ENCODE measurements at places on chromosomes 6 and 20.

- DNase-seq: no peak
Observed at GRCh38 chr6:51098246-51098645, 279.6 kb downstream of the TFAP2B start.

DNA sequence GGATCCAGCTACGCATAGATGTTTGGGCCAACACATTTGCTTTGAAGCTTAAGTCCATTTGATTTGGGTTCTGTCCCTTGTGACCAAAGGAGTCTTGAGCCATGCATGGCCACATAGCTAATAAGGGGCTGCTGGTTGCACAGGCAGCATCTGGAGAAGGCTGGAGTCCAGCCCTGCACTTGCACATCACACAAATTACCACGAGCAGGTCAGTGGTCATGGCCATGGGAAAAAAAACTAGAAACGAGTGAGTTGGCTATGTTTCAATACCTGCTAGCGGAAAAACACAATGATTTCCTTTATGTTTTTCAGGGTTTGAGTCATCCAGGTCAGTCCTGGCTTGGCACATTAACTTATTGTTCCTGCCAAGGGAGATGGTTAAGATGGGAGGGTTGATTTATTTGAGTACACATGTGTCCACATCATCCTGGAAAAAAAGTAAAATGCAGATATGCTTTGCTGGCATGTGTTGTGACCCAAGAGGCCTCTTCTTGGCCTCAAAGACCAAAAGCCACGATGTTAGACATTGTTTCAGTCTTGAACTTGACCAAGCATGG lies 5.6 kb upstream of the STX16 start:
- DNase-seq: no peak

DNA sequence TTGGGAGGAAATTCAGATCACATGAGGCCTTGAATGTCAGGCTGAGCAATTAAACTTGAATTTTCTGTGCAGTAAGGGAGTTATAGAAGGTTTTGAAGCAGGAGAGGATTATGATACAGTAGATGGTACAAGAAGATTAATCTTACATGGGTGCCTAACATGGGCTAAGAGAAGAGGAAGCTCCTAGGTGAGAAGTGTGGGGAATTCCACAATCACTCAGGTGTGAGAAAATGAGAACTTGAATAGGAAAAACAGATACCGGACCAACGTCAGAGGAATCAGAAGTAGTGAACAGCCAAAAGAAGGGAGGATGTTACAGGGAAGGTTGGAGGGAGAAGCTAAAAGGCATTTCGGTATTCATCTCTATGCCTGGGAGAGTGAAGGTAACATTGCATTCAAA lies 250.7 kb upstream of the SLC35B3 start:
- DNase-seq: no peak

- DNase-seq: no peak
Observed at GRCh38 chr6:1485678-1486077, 96.3 kb downstream of the FOXF2 start.

GRCh38 chr6:109102762-109103161 lies 7.5 kb downstream of the CEP57L1 start:
- DNase-seq: no peak

DNA sequence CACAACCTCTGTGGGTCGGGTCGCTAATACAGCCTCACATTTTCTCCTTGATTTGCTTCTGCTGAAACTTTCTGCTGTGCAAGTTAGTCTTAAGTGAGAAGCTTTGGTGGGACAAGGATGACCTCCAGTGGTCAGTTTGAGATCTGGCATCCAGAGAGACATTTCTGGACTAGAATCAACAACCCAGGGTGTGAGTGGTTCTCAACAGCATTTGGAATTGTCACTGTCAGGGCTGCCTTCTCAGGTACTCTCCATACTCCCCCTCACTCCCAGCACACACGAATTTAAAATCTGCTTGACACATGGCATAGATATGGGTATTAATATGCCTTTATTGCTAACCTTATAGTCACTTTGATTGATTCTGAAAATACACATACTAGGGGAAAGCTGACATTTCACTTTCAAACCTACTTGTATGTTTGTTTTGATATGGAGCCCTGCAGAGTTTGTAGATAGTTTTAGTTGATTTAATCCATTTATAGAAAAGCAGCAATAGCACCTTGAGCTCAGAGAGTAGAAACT lies 13.2 kb downstream of the OTOR start:
- DNase-seq: no peak

GRCh38 chr6:164396071-164397047 lies 913.0 kb downstream of the C6orf118 start:
- DNase-seq: no peak

DNA sequence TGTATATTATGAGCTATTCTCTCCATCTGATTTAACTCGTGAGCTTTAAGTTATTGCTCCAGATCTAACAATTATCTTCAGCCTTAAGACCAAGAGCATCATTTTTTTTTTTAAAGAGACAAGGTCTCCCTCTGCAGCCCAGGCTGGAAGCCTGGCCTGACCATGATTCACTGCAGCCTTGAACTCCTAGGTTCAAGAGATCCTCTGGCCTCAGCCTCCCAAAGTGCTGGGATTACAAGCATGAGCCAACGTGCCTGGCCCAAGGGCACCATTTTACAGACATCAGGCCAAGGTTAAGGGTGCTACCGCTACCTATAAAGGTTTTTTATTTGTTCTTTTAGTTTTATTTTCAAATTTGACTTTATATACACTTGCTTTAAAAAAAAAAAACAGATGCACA lies 2.3 kb downstream of the SUPT3H start:
- DNase-seq: no peak

- DNase-seq: peak; percentile 30
Observed at GRCh38 chr6:28896505-28897368, 27.0 kb downstream of the TRIM27 start.

GRCh38 chr20:60667641-60668040 lies 584.4 kb upstream of the CDH4 start:
- DNase-seq: no peak

GRCh38 chr6:93394471-93394870 lies 24.9 kb downstream of the EPHA7 start:
- no peak for DNase-seq

- no peak for DNase-seq
Observed at GRCh38 chr6:132404736-132405135, 3.5 kb upstream of the MOXD1 start.

GRCh38 chr6:167524261-167525111 lies 199.6 kb downstream of the TTLL2 start:
- no peak for DNase-seq

DNA sequence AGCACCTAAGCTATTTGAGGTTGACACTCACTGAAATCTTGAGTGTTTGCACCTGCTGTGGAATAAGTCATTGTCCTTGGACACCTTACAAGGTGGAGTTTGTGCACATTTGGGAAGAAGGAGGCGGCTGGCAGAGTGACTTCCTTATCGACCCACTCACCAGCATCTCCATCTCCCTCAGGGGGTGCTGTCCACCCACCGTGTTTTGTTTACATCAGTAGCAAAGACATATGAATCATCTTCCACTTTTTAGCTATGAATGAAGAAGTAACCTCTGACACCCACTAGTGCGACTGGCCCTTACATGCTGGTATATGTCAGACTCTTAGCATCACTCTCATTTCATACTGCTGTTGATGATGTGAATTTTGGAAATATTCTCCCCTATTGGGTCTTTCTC lies 119.5 kb upstream of the SGK1 start:
- DNase-seq: no peak

DNA sequence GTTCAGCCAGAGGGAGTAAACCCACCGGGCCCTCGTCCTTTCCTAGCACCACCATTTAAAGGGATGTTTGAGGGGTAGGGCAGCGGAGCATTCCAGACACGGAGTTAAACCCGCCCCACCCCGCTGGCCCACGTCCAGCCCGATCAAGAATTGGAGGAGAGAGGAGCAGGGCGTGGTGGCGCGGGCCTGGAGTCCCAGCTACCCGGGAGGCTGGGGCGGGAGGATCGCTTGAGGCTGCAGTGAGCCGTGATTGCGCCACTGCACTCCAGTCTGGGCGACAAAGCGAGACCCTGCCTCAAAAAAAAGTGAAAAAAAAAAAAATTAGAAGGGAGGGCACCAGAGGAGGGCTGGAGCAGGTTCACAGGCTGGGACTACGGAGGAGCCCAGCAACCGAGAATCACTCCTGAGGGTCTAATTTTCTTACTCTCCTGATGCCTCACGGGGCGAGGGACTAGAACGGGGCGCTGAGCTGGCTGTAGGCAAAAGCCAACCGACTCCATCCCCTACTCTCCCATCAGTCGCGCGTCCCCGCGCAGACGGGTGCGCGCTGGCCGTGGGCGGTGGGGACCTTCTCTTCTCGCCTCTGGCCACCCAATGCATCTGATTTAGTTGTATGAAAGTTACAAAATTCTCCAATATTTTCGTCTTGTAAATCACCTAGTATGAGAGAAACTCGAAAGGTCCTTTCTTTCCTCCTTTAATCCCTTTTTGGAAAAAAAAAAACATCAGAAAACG lies 6.1 kb upstream of the HSPA1B start:
- DNase-seq: peak; percentile 19

GRCh38 chr6:17768388-17768787 lies 61.7 kb upstream of the NUP153 start:
- DNase-seq: no peak

DNA sequence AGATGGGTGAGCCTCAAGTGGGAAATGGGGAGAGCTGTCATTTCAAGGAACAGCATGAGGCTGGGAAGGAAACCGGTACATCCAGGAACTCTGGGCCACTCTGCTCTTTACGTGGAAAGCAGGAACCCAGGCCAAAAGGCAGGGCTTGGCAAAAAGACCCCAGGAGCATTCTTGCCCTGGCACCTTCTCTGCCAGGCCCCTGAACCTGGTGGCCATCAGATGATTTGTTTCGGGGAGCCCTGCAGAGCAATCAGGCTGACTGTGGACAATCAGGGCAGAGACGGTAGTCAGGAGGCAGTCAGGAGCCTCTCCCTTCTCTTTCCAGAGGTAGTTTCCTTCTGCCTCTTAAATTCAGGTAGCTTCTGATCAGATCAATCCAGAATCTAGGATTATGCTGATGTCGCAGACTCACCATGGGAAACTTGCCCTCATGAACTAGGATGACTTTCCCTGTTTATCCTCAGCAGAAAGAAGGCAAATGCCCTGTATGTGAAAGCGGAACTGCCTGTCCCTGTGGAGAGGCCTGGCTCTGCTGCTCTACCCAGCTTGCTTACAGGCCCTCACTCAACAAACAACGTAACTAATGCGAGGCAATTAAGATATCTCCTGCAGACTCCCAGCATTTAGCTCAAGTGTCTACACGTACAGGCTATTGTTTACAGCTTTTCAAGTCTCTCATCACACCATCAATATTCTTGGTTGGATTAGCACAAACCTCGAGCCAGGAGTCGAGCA lies 36.6 kb downstream of the EZR start:
- no peak for DNase-seq

DNA sequence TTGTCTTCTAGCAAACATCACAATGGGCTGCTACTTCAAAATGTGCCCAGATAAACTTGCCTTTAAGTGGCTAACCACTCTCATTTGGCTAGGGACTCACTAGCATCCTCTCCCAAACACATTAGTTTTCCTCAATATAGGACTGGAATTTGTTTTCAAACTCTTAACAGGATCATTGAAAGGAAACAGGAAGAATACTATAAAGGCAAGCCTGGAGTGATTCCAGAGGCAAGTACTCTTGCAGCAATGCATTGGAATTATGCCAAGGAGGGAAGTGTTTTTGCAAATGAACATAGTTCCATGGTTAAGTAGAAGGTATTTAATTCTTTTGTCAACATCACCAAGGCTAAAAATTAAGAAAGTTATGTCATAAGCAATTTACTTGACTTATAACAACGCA lies 12.2 kb downstream of the EPHA7 start:
- DNase-seq: no peak

DNA sequence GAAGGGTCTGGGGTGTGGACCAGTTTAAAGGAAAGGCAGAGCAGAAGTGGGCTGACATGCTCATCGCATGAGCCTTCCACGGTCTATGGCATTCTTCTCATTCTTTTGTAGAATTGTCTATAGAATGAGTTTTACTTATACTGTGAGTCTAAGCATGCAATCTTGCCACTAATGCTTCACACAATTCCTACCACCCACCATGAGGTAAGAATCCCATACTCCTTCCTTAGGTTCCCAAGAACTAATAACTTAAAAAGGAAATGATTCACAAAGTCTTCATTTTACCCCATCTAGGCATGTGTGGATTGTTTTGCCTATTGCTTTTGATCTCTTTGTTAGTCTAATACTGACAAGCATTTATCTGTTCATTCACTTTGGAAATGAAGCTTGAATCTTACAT lies 195.2 kb downstream of the LY86 start:
- DNase-seq: no peak

DNA sequence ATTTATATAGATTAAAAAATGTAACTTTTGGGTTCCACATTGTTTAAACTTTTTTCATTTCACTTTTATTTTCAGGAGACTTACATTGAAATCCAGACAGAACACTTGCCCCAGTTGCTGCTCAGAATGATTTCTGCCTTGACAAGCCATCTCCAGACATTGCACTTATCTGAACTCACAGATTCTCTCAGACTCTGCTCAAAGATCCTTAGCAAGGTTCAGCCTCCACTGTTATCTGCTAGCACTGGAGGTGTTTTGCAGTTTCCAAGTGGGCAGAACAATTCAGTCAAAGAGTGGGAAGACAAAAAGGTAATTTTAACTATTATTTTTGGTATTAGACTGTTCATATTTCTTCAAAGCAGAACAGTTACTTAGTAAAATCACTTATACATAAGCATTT lies 58.0 kb downstream of the DOP1A start:
- DNase-seq: no peak

DNA sequence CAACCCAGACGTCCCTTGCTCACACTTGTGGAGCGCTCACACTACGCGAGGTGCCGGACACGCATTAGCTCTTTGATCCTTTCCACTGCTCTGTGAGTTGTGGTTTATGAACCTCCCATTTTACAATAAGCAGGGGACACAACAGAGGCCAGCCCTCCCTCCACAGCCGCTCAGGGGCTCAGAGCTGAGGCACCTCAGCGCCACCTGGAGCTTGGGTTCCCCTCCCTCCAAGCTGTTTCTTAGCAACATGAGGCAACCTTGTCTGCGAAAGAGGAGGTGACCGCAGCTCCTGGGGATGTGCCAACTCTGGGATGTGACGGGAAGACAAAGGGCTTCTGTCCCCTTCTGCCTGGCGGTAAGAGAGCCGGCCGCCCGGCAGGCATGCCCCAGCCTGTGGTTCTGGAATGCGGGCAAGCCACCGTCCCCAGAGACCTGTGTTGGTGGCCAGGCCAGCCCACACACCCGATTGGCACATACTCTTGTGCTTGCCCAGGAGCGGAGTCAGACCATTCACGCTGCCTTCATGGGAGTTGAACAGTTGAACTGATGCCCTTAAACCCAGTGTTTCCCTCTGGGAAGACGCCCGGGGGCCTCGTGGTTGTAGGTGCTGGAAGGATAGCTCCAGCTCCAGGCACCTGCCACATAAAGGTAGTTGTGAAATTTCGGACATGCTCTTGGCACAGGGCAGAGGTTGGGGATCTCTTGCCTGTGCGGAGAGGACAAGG lies 44.5 kb downstream of the RBM38 start:
- DNase-seq: peak; percentile 25

Data from activated naive CD4-positive, alpha-beta T cell (primary cell).